ENCODE measurements at places on chromosomes 11 and 22. TPM values are rescaled to one million over a fixed set of nuclear protein-coding genes. Genes with fewer than 3 reads are reported as not detected.

Gene SCGB1D2
- total RNA-seq = not detected

GRCh38 chr11:60252213-60253108, 9.5 kb upstream of the MS4A4E start:
- no peak for DNase-seq

DNA sequence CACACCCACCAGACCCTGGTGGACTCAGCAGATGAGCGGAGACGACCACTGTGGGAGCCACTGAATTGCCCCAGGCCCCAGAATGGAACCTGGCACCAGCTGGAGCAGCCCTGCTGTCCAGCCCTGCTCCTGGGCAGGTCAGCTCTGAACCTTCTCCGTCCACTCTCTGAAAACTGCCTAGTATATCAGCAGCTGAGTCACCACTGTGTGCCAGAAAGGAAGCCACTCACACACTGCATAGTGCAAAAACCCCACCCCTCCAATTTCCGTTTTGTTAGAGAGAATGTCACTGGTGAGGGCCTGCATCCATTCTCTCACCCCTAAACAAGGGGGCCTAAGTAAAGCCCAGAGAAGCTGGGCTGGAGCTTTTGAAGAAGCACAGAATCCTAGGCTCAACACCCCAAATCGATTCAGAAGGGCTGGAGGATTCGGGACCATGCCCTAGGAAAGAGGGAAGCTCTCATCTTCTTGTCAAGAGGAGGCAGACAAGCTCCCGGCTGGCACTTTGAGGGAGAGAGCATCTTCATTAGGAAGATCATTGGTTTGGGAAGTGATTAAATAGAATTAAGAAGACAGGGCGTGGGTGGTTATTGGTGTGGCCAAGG, 44.5 kb downstream of the GALNT18 start:
- no peak for DNase-seq

DNA sequence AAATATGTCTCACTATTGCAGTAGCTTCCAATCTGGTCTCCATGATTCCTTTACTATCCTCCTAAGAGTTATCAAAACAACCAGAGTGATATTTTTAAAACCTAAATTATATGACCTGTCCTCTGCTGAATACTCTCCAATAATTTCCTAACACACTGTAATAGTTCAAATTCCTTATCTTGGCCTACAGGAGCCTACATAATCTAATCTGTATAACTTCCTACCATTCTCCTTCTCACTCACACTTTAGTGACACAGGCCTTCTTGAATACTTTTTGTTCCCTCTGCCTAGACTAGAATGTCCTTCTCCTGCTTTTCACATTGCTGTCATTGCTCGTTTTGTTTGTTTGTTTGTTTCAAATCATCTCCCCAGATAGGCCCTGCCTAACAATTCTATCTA, 9.4 kb downstream of the FHIP1B start:
- DNase-seq = no peak

GRCh38 chr11:36251823-36252222, 37.4 kb downstream of the COMMD9 start:
- no peak for DNase-seq
